CD8-positive, alpha-beta memory T cell (primary cell): ENCODE measurements at places on chromosomes 3 and 15.

GRCh38 chr3:161496508-161496907, at the start of gene OTOL1:
TSS of gene OTOL1 (plus strand) at chr3:161496808. CDS start at chr3:161496808, 0 bp downstream.
- H3K27ac ChIP-seq, result no peak within 1 kb of the TSS
- H3K4me1 ChIP-seq, result no peaks in the 10 kb centered on the region
- DNase-seq, result no peak
- H3K27me3 ChIP-seq, result no peaks in the 10 kb centered on the region

GRCh38 chr3:139198186-139198585, 145.6 kb upstream of the MRPS22 start:
- no peak overlapping the region for H3K27ac ChIP-seq
- H3K4me1 ChIP-seq, result no peaks in the 10 kb centered on the region
- H3K4me3 ChIP-seq, result no peak overlapping the region
- H3K27me3 ChIP-seq, result no peaks in the 10 kb centered on the region

- no peaks in the 10 kb centered on the region for H3K4me1 ChIP-seq
- H3K36me3 ChIP-seq, result no peaks in the 10 kb centered on the region
- no peak overlapping the region for H3K27ac ChIP-seq
- no peak overlapping the region for H3K4me3 ChIP-seq
These were observed 121.0 kb downstream of the P3H2 start for GRCh38 chr3:189999718-190000117.

DNA sequence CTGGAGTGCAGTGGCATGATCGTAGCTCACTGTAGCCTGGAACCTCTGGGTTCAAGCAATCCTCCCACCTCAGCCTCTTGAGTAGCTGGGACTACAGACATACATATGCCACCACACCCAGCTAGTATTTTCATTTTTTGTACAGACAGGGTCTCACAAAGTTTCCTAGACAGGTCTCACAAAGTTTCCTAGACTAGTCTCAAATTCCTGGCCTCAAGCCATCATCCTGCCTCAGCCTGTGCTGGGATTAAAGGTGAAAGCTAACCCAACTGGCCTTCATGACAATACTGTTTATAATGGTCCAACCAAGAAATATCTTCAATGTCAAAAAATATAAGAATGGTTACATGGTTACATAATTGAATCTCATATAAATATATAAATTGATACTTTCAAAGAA, 24.0 kb downstream of the GPR176 start:
- no peaks in the 10 kb centered on the region for H3K27me3 ChIP-seq
- DNase-seq, result no peak
- H3K27ac ChIP-seq, result no peak overlapping the region
- H3K4me3 ChIP-seq, result no peak overlapping the region

DNA sequence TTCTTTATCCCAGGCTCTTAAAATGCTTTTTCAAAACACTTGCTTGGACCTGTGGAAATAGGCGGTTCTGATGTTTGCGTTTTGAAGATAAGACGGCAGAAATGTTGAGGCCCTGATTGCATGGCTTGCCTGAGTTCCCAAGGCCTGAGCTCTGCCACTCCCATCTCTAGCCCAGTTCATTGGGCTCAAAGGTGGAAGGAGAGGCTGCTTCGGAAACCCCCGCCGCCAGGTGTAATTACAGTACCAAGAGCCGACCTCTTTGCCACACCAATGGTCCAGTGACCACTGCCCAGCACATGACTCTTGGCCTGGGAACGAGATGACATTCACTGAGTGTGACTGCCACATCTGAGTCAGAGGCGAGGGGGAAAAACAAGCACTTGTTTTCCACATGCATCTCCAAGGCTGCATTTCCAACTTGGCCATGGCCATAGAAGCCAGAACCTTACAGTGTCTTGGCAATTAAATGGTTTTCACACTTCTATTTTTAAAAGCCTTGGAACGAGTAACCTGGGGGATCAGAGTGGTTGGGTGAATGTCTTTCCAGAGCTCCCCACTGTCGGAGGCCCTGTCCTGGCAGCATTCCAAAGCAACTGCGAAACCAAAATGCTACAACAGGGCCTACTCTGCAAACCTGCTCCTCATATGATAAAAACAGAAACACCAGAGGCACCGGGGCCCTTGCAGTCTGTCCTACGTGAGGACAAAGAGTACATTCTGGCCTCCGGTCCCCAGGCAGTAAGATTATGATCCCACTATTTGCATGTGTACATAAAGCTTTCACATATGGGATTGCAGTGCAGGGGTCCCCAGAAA, 63.8 kb upstream of the CGNL1 start:
- H3K4me1 ChIP-seq, result no peaks in the 10 kb centered on the region
- no peaks in the 10 kb centered on the region for H3K36me3 ChIP-seq
- no peak overlapping the region for H3K4me3 ChIP-seq
- H3K27ac ChIP-seq, result no peak overlapping the region

DNA sequence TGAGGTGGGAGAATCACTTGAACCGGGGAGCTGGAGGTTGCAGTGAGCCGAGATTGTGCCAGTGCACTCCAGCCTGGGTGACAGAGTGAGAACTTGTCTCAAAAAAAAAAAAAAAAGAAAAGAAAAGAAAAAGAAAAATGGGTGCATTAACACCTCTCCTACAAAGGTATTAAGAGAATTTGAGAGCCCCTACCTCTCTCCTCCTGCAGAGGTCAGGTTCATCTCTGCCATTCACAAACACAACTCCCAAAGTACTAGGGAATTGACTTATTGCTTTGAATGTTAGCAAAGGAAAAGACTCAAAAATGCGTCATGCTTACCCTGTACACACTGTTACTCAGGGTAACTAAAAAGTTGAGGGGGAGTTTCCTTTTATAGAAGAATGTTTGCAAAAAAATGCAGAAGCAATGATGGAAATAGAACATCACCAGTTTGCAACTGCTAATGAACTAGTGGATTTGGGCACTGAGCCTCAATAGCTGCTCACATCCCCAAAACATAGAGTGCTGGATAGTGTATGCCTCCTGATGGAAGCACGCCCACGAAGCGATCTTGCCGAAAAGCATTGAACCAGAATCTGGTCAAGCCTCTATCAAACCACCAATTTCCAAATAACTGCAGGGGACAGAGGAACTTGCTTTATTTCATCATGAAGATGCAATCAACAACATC, 15.5 kb upstream of the LYZL4 start:
- H3K27me3 ChIP-seq, result no peaks in the 10 kb centered on the region
- H3K27ac ChIP-seq, result no peak overlapping the region
- no peaks in the 10 kb centered on the region for H3K4me1 ChIP-seq
- H3K4me3 ChIP-seq, result no peak overlapping the region
- no peak for DNase-seq
- no peaks in the 10 kb centered on the region for H3K36me3 ChIP-seq

DNA sequence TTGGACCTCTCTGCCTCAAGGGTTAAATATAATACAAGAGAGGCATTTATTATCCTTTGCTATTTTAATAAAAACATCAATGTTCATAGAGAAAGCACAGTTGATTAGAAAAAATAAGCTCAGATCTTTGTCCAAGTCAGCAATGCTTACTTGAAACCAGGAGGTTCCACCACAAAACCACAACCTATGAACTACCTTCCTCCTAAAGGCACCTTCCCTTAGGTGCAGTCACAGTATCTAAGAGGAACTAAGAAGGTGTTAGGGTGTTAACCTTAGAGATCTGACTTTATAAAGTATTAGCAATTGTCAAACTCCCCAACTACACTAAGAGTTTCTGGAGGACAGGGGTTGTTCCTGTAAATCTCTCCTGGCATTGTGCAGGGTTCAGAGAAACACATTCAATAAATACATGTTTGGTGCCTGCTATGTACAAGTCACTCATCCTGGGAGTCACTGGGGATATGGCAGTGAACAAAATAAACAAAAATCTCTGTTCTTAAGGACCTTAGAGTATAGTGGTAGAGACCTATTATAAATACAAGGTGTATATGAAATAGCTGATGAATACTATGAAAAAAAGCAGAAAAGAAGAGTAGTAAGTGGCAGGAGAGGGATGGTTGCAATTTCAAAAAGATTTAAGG, 208.6 kb downstream of the NFKBIZ start:
- no peaks in the 10 kb centered on the region for H3K36me3 ChIP-seq
- H3K4me1 ChIP-seq, result peaks cover 38% of the 10 kb centered on the region
- H3K27ac ChIP-seq, result no peak overlapping the region
- DNase-seq, result peak; percentile 12
- H3K4me3 ChIP-seq, result peak overlapping the region; percentile 16

DNA sequence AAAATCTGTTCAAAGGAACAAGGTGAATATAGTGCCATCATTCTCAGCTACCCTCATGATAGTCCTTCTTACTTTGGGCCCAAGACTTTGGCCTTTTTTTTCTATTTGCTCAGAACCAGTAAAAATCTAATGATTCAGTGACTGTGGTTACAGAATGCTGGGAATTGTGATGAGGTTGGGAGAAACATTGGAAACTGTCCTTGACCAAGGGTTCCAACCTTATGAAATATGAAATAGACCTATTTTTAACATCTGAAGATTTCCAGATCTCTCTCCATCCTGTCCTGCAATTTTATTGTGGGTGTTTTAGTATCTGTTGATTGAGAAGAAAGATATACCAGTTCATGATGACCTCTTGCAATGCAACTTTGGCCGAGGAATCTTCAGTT, 34.9 kb downstream of the TMEM45A start:
- no peaks in the 10 kb centered on the region for H3K4me1 ChIP-seq
- no peaks in the 10 kb centered on the region for H3K36me3 ChIP-seq
- DNase-seq, result no peak
- no peaks in the 10 kb centered on the region for H3K27me3 ChIP-seq

DNA sequence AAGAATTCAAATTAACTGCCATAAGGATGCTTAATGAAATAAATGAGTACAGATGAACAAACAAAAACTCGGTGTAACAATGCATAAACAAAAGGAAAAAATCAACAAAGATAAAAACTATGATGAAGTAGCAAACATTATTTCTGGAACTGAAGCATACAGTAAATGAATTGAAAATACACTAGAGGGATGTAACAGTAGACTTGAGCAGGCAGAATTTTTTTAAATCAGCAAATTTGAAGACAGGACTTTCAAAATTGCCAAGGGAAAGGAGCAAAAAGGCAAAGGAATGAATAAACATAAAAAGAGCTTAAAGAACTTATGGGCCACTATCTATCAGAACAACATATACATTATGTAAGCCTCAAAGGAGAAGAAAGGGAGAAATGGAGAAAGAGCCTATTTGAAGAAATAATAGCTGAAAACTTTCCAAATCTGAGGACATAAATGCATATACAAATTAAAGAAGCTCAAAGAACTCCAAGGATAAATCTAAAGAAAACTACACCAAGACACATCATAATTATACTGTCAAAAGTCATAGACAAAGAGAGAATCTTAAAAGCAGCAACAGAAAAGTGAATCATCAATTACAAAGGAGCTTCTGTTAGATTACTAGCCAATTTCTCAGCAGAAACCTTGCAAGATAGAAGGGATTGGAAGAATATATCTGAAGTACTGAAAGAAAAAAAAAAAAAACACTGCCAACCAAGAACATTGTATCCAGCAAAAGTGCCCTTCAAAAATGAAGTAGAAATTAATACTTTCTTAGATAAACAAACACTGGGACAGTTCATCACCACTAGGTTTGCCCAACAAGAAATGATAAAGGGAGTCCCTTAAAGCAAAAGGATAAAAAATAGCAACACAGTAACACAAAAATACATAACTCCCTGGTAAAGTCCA, 15.5 kb downstream of the TOP2B start:
- no peak overlapping the region for H3K27ac ChIP-seq
- H3K4me1 ChIP-seq, result peaks cover 18% of the 10 kb centered on the region
- DNase-seq, result no peak
- no peaks in the 10 kb centered on the region for H3K27me3 ChIP-seq
- H3K4me3 ChIP-seq, result no peak overlapping the region

GRCh38 chr3:25910105-25910504, 120.2 kb downstream of the OXSM start:
- H3K4me1 ChIP-seq, result peaks cover 5% of the 10 kb centered on the region
- H3K4me3 ChIP-seq, result no peak overlapping the region
- H3K36me3 ChIP-seq, result no peaks in the 10 kb centered on the region
- no peak overlapping the region for H3K27ac ChIP-seq
